Transverse colon (tissue), 4 donors: ENCODE measurements at places on chromosomes 7 and 10. TPM values are rescaled to one million over a fixed set of nuclear protein-coding genes. Genes with fewer than 3 reads are reported as not detected.

Gene TSPAN15
- 97.7 TPM for total RNA-seq

Gene ITPRIP
- total RNA-seq = 25.1 TPM

DNA sequence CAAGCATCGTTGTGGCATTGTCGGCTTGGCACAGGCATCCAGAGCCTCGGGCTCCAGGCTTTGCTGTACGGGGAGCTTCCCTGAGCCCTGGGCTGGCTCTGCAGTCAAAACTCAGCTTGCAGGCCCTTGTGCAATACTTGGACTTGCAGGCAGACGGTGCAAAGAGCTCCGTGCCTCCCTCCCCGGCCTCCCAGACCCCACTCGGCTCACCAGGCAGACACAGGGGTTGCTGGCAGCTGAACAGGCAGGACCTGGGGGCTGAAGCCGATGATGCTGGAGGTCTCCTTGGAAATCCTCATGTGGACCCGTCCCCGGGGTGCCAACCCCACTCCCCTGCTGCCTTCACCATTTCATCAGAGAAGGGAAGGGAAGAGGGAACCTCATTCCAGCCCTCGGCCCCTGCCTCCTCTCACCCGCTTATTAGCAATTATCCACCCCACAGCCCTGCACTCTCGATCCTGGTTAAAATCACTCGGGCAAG is 59.6 kb upstream of the GNA12 start:
- H3K4me3 ChIP-seq = no peak overlapping the region
- no peak for DNase-seq
- no peaks in the 10 kb centered on the region for H3K4me1 ChIP-seq

GRCh38 chr7:20438694-20439376 is 108.1 kb downstream of the ITGB8 start:
- no peak overlapping the region for H3K27ac ChIP-seq
- no peak for DNase-seq
- H3K27me3 ChIP-seq = no peaks in the 10 kb centered on the region
- H3K36me3 ChIP-seq = no peaks in the 10 kb centered on the region
- H3K4me3 ChIP-seq = no peak overlapping the region

Gene GNAI1
- total RNA-seq = 46.0 TPM

- no peaks in the 10 kb centered on the region for H3K4me1 ChIP-seq
- peaks cover 3% of the 10 kb centered on the region for H3K36me3 ChIP-seq
- H3K27me3 ChIP-seq = no peaks in the 10 kb centered on the region
- no peak for DNase-seq
- no peak overlapping the region for H3K27ac ChIP-seq
Measured at GRCh38 chr7:140039066-140039465, 23.7 kb downstream of the PARP12 start.

GRCh38 chr7:149732611-149733010 is 40.8 kb downstream of the ZNF467 start:
- DNase-seq = no peak
- H3K27ac ChIP-seq = no peak overlapping the region
- H3K36me3 ChIP-seq = no peaks in the 10 kb centered on the region

DNA sequence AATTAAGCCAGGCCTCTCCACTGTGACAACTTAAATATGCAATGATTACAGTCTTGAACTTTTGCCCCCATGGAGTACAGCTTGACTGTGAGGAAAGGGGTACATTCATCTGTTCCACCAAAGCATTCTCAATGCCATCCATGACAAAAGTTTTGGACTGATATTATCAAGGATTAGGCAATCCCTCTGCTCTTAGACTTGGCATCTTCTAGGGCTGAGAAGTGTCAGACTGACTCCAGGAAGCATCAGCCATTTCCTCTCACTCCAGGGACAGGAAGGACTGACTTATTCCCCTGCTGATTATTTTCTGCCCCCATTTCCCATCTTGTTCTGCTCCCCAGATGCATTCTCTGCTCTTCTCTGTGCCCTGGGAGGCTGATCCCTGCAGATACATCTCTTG is 69.7 kb downstream of the ZNF365 start:
- H3K27me3 ChIP-seq = no peaks in the 10 kb centered on the region
- H3K4me3 ChIP-seq = no peak overlapping the region
- DNase-seq = no peak
- H3K36me3 ChIP-seq = no peaks in the 10 kb centered on the region
- H3K27ac ChIP-seq = no peak overlapping the region

DNA sequence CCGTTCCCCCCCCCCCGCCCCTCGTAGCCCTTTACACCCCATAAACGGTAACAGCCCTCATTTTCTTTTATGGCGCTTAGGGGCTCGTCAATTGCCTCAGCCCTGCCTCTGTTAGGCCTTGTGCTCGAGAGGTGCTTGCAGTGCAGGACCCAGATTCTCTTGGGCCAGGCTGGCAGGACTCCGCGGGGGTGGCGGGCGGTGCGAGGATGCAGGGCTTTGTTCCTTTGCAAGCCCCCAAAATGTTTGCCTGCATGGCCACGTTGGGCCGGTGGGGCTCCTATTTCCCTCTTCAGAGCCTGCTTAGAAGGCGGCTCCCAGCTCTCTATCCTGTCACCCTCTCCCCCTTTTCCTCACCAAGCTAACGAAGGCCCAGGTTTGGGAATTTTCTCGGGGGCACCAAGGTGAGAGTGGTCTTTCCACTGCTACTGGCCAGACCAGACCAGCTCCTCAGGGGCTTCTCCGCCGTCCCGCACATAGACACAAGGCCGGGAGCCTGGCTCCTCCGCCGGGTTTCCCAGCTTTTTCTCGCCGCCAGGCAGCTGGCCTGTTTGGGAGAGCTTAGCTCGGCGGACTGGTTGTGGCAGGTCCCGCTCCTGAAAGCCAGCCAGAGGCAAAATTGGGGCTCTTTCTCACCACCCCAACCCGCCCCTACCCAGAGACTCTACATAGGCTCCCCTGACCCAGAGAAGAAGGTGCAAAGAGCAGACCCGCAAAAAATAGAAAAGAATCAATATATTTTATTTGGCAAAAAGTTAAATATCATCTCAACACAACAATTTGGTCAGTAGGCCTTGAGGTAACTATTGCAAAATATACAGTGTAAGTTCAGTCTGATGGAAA is 3.4 kb downstream of the HOXA9 start:
- peaks cover 12% of the 10 kb centered on the region for H3K4me1 ChIP-seq
- peak overlapping the region; percentile 62 for H3K4me3 ChIP-seq
- no peaks in the 10 kb centered on the region for H3K36me3 ChIP-seq
- H3K27ac ChIP-seq = peak overlapping the region; percentile 95

Gene PGAM2
- not detected for total RNA-seq

Gene CHST15
- 19.5 TPM for total RNA-seq

DNA sequence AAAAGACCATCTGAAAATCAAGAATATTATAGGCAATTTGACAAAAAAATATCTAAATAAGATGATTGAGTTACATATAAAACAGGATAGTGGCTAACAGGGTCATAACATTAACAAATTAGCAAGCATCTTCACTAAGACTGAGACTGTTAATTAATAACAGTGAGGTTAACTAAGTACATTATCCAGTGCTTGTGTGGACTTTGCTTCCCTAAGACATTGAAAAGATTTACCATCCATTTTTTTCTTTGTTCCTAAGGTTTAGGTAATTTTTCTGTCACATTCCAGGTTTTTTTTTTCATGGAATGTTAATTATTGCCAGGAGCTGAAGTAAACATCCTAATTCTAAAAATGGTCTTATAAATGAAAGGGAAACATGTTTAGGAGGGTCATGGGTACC is 227.6 kb downstream of the ANKRD7 start:
- no peak for DNase-seq
- no peaks in the 10 kb centered on the region for H3K36me3 ChIP-seq
- H3K27ac ChIP-seq = no peak overlapping the region
- no peaks in the 10 kb centered on the region for H3K4me1 ChIP-seq

DNA sequence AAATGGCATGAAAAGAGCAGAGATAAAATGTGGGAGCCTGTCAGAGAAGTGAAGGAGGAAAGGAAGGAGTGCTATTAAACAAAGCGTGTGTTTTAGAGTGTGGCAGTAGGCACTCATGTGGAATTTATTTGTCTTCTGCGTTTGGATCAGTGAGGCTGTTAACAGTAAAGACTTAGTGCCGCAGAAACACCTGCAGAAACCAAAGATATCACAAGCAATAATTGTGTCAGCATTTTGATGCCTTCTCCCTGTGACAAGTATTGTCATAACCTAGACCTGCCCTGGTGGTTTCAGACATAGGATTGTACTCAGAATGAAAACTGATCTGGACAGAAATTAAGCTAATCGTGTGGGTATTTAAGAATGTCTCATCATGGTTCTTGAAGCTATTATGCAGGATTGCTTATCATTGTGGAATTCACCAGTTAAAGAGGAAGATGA is 191.0 kb downstream of the CAMK1D start:
- H3K4me1 ChIP-seq = no peaks in the 10 kb centered on the region
- DNase-seq = no peak
- no peak overlapping the region for H3K27ac ChIP-seq
- no peaks in the 10 kb centered on the region for H3K27me3 ChIP-seq
- no peak overlapping the region for H3K4me3 ChIP-seq

DNA sequence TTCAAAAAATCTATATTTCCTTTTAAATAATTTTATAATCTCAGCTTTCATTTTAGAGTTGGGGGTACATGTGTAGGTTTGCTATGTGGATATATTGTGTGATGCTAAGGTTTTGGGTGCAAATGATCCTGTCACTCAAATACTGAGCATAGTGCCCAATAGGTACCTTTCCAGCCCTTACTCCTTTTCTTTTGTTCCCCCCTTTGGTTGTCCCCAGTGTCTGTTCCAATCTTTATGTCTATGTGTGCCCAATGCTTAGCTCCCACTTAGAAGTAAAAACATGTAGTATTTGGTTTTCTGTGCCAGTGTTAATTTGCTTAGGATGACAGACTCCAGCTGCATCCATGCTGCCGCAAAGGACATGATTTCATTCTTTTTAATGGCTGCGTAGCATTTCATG is 103.6 kb downstream of the ZEB1 start:
- no peak overlapping the region for H3K4me3 ChIP-seq
- no peak for DNase-seq
- H3K27ac ChIP-seq = no peak overlapping the region
- peaks cover 4% of the 10 kb centered on the region for H3K4me1 ChIP-seq
- no peaks in the 10 kb centered on the region for H3K27me3 ChIP-seq

DNA sequence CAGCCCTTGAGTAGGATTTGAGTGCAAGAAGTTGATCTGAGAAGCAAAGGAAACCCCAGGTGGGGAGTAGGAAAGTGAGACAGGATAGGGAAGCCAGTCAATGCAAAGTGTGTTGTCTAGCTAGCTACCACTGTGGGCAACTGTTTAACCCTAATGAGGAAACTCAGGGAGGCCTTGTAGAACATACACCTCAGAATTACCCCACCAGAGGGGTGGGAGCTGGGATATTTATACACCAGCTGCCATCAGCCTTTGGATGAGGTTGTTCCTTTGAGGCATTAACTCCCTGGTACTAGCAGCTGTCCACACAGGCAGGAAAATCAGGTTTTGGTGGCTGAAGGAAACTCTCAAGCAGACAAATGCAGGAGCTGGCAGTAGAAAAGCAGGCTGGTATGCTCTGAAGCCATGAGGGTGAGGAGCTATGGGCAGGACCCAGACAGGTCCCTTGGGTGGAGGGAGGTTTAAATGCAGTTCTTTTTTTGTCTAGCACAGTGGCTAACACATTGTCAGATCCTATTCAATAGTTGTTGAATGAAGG is 60.1 kb upstream of the ARID5B start:
- H3K36me3 ChIP-seq = no peaks in the 10 kb centered on the region
- H3K27ac ChIP-seq = no peak overlapping the region
- H3K4me1 ChIP-seq = peaks cover 15% of the 10 kb centered on the region
- H3K4me3 ChIP-seq = no peak overlapping the region

- peak overlapping the region; percentile 25 for H3K27ac ChIP-seq
- H3K27me3 ChIP-seq = no peaks in the 10 kb centered on the region
- DNase-seq = no peak
- peaks cover 16% of the 10 kb centered on the region for H3K4me1 ChIP-seq
Measured at GRCh38 chr7:94400643-94401427, 6.1 kb downstream of the COL1A2 start.

GRCh38 chr10:58791137-58791536 is 278.5 kb downstream of the BICC1 start:
- no peaks in the 10 kb centered on the region for H3K36me3 ChIP-seq
- no peaks in the 10 kb centered on the region for H3K4me1 ChIP-seq
- no peak overlapping the region for H3K4me3 ChIP-seq

GRCh38 chr7:96723622-96724021 is 14.0 kb upstream of the SEM1 start:
- DNase-seq = no peak
- H3K4me1 ChIP-seq = no peaks in the 10 kb centered on the region
- no peak overlapping the region for H3K27ac ChIP-seq
- H3K4me3 ChIP-seq = no peak overlapping the region
- H3K36me3 ChIP-seq = no peaks in the 10 kb centered on the region
- peaks cover 18% of the 10 kb centered on the region for H3K27me3 ChIP-seq

DNA sequence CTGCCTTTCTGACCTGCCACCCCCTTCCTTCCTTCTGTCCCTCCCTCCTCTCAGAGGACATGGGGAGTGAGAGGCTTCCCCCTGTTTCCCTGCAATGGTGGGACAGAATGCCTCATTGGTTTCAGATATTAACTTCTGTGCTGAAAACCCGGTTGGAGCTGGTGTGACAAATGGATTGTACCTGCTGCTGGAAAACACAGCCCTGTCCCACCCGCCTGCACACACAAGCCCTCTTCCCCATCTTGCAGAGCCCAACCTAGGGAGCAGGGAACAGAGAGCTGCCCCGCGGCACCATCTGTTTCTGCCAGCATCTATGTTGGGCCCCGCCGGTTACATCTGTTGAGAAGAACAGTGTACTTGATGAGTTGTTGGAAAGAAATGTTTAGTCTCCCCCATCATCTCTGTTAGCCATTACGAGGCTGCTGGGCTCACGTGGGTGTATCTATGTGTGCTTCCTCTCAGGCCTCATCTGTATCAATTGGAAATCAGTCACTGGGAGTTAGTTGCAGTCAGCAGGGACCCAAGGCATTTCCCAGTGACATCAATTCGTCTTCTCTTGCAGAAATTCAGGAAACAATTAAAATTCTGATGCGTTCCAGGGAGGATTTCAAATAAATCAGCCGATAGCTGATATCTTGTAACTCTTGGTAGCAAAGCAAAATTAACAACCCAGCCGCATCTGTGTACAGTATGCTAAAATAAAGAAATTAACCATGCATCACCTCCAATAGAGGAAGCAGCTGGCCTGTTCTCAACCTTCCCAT is 725.6 kb upstream of the GALNT17 start:
- H3K36me3 ChIP-seq = no peaks in the 10 kb centered on the region
- DNase-seq = no peak
- no peak overlapping the region for H3K27ac ChIP-seq

Gene FRAT2
- 62.7 TPM for total RNA-seq

- H3K4me1 ChIP-seq = peaks cover 63% of the 10 kb centered on the region
- peak; percentile 89 for DNase-seq
- H3K36me3 ChIP-seq = no peaks in the 10 kb centered on the region
- no peaks in the 10 kb centered on the region for H3K27me3 ChIP-seq
Measured at GRCh38 chr10:72254813-72255568, 18.7 kb upstream of the DDIT4 start.
